ENCODE measurements at places on chromosomes 4 and X.

DNA sequence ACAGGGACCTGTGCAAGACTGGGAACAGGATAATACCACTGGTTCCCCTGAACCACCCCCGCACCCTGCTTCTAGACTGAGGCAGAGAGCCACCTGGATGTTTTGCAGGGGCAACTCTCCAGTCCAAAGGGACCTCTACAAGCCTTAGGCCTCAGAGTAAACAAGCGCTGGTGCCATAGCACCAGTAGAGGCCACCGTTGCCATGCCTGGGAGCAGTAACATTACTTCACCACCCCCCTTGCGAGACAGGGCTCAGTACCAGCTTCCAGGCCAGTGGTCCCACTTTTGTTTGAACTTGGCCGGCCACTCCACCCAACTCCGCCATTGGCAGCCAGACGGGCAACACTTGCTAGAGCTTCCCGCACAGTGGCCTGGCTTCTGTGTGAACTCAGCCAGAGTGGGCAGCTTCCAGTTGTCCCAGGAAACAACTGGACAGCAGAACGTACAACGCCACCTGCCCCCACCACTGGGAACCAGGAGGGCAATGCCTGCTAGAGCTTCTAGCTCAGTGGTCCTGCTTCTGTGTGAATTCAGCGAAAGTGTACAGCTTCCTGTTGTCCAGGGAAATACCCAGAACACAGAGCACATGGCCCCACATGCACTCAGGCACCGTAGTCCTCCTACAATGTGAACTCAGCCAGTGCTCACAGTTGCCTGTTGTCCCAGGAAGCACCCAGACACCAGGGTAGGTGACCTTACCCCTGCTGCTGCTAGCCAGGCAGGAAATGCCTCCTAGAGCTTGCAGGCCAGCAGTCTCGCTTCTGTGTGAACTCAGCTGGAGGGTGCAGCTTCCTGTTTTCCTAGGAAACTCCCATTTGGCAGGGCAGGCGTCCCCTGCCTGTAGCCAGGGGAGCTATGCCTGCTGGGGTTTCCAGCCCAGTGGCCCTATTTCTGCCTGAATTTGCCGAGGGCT lies 39.9 kb upstream of the PCDH19 start:
- no peak for DNase-seq

DNA sequence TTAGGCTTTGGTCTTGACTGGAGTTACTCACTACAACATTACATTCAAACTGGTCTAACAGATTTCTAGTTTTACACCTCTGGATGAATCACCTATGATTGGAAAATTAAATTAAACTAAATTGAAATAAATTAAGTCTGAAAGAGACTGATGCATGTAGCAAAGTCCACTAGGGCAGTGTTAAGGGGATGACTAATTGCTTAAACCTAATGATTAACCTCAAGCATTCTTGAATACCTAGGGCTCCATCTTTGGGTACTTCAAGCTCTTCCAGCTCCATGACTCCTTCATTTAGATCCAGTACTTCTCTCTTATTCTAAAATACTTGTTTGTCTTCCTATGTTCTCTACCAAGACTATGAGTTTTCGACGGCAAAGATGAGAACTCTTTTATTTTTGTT lies 86.8 kb downstream of the SH2D1A start:
- no peak for DNase-seq

GRCh38 chr4:137375111-137375850 lies 157.0 kb downstream of the PCDH18 start:
- no peak for DNase-seq

DNA sequence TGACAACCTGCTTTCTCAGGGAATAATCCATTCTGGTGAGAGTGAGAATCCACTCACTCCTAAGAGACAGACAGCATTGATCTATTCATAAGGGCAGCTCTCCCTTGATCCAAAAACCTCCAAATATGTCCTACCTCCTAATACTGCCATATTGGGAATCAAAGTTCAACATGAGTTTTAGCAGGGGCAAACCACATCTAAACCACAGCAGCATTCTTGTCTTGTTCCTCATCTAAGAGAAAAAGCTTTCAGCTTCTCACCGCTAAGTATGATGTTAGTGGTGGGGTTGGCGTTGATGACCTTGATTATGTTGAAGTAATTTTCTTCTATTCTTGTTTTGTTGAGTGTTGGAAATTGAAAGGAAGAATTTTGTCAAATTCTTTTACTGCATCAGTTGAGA lies 69.6 kb downstream of the SERTM2 start:
- no peak for DNase-seq

- no peak for DNase-seq
These were observed 69.0 kb downstream of the ATOH1 start for GRCh38 chr4:93897559-93897958.

DNA sequence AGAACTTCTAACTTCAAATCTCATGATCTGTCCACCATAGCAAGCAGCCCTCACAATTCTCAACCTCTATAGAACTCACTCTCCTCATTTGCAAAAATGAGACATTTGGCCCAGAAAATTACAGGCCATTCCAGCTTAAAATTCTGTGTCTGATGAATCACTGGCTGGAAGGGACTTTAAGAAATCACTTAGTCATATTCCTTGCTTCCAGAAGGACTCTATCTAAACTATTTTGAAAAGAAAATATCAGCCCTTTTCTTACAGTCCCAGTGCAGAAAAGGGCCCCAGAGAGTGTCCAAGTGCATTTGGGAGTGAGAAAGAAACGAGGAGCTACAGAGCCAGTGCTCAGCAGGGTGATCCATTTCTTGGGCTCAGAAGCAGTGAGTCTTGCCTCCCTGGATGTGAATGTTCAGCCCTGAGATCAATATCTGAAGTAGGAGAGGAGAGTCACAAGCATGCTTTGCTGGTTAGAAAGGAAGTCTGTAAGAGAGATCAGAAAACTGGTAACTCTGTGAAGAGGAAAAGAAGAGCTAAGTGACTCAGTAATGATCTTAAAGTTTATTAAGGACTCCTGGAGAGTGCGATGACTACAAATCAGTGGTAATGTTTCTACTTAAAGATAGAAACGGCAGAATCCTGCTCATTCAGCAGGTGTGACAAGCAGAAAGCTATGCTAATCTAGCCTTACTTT lies 139.8 kb downstream of the PALLD start:
- DNase-seq = no peak

DNA sequence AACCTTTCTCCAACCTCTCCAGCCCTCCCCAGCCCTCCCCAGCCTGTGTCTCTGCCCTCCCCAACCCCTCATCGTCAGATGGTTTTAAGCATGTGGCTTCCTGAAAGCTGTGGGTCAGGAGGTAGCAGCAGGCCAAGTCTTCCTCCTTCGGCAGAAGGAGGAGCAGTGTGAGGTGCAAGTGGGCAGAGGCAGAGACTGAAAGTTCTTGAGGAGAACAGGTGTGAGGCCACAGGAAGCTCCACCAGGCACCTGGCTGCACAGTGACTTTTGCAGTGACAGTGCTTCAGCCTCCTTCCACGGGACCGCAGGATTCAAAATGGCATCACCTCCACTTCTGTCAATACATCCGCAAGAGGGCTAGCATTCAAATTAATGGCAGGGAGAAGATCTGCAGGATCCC lies 203.9 kb upstream of the LEF1 start:
- no peak for DNase-seq

DNA sequence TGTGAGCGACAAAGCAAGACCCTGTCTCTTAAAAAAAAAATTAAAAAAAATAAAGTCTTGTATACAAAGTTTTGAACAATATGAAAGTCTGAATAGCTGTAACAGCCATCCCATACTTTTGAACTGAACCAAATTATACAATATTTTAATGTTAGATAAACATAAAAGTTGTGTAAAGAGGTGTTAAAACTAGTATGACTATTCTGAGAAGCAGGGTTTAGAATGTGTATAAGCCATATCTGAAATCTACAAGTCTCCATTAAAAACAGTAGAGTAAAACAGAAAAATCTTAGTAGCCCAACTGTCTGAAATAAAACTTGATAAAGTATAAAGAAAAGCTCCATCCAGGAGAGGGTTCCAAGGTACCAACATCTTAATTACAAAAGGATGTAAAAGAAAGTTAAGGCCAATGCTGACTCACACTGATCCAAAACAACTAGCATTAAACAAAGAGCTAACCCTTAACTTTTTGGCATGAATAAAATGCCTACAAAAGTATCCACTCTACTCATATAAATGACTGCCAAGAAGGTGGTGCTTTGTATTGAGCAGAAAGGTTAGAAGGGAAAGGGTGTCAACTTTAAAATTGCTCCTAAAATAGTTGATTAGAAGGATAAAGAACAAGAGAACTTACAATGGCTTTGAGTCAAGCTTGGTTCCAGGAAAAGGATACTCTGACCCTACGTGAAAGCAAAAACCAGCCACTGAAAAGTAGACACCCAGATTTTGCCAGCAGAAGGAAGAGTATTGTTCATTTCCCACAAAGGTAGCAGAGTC lies 18.5 kb downstream of the CNOT6L start:
- no peak for DNase-seq

- no peak for DNase-seq
These were observed 11.3 kb downstream of the TIMP1 start for GRCh38 chrX:47593522-47593921.

DNA sequence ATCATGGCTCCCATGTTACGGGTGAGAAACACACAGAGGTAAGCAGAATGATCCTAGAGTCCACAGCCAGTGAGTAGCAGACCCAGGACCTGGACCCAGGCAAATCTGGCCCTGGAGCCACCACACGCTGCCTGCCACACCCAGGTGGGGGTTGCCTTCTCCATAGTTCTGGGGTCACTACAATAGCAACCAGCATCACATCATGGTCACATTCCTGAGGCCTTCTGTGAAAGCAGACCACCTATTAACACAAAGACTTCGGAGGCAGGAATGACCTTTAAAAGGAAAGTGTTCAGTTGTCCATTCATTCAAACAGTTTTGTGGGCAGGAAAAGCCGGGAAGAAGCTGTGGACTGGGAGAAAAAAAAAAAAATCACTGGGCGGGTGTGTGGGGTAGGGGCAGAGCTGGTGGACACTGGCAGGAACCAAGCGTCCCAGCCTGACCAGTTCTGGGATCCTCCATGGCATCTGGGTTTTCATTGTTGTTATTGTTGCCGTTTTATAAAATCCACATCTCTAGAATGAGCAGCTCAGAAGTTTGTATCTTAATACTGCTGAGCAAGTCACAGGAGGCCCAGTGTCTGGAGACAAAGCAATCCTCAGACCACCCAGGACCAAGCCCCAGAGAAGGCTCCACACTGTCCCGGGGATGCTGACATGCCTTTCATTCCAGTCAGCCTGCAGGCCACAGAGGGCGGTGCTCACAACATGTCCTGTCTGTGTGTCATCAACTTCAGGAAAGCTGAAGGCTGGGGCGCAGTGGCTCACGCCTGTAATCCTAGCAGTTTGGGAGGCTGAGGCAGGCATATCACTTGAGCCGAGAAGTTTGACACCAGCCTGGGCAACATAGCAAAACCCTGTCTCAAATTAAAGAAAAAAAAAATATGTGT lies 67.0 kb downstream of the SEL1L3 start:
- DNase-seq = no peak

DNA sequence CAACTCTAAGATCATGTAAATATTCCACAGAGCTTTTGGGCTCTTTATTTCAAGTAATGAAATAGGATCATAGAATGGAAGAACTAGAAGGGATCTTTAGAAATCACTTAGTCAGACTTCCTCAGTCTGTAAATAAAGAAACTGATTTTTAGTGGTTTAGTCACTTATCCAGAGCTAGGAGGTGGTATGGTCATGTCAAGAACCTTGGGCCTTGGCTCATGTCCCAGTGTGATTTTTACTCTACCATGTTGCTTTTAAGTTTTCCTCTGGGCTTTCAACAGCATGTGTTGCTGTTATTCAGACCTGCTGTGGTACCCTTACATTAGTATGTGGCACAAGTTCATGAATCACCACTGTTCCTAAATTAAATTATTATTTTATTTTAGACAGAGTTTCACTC lies 184.9 kb downstream of the FRAS1 start:
- DNase-seq = no peak

- DNase-seq = no peak
These were observed 132.7 kb downstream of the THOC2 start for GRCh38 chrX:123600181-123600580.

- no peak for DNase-seq
These were observed 132.6 kb downstream of the INPP4B start for GRCh38 chr4:142713282-142714030.

DNA sequence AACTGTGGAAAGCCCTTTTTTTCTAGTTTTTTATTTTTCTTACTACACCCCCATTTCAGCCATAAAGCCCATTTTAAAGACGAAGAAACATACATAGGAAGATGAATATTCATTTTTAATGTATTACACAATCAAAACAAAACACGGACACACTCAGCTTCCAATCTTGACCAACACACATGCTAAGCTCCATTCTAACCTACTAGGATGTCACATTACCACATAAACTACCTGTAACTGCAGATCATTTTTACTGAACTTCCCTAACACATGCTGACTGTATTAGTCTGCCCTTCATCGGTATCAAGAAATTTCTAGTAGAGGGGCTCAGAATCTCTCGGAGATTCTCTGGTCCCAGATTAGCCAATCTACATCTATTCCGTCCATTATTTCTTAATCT lies 1.8 kb downstream of the CCNI start:
- no peak for DNase-seq

GRCh38 chrX:13009844-13010243 lies 34.6 kb downstream of the FAM9C start:
- DNase-seq = no peak

GRCh38 chr4:99807666-99808065 lies 9.0 kb upstream of the DAPP1 start:
- no peak for DNase-seq

DNA sequence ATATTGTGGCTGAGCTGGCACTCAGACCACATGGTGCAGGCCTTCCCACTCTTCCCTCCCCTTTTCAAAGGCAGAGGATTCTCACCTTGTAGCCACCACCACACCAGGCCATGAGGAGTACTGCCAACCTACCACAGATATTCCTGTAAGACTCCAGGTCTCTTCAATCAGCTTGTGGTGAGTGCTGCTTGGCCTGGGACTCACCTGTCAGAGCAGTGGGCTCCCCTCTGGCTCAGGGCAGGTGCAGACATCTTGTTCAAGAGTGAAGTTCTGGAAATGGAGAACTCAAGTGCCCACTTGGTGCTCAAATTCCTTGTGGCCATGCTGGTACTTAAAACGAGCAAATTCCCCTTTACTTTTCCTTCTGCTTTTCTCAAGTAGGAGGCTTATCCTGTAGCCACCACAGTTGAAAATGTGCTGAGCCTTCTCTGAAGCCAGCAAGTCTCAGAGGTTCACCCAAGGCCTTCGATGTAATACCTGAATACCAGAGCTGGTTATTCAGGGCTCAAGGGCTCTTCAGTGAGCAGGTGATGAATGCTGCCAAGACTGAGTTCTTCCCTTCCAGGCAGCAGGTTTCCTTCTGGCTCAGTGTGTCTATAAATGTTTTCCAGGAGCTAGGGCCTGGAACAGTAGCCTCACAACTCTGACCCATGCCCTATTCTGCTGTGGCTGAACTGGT lies 212.9 kb downstream of the TEX13C start:
- no peak for DNase-seq

GRCh38 chr4:139532947-139533346 lies 23.1 kb downstream of the SETD7 start:
- DNase-seq = no peak

DNA sequence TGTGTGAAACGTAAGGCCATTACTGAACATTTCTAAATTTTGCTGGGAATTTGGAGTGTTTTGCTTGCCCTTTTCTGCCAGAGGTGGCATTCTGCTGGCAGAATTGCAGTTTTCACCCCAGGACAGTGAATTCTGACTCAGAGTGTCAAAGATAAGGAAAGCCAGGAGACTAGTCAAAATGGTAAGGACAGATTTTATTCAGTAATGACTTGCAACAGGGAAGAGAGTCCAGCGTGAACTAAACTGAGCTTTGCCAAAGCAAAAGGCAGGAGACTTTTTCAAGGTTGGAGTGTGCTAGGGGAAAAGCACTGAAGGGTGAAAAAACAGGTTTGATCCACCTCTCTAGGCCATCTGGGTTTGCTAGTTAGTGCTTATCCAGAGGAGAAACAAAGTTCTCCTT lies 19.4 kb downstream of the MRFAP1 start:
- DNase-seq = no peak

All from cortex of kidney (tissue), 1 donor.